HFFc6 (cell line): ENCODE measurements at places on chromosomes 1 and 21. TPM values are rescaled to one million over a fixed set of nuclear protein-coding genes. Genes with fewer than 3 reads are reported as not detected.

- DNase-seq, result no peak
These were observed 187.6 kb downstream of the LRRC40 start for GRCh38 chr1:70017770-70018169.

- DNase-seq, result peak; percentile 43
These were observed 25.0 kb upstream of the LAPTM5 start for GRCh38 chr1:30782361-30783255.

DNA sequence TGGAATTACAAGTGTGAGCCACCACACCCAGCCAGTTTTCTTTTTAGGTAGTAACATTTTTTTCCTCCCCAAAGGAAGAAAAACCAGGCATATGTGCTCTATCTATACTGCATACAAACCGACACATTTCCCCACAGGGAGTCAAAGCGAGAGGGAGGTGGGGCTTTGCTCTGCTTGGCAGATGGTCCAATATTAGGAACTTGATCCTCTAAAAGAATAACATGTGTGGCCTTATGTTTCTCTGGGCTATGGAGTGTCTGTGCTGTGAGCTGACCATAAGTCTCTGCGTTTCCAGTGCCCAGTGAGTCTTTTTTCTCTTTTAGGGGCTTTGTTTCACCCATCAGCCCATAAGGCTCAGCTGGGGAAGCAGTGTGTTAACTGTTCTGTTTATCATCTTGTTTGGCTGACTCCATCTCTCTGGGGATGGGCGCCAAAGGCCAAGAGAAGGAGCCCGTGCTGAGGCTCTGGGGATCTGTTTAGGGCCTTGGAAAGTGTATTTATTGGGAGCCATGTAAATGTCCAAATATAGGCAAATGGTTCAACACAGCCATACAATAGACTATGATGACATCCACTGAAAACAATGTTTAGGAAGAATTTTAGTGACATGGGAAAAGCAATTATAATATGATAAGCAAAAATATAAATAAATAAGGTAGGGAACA lies 20.2 kb downstream of the LMOD1 start:
- DNase-seq, result no peak

The CFAP141 gene
- total RNA-seq, result not detected in 2 replicates

The TRIM46 gene
- total RNA-seq, result 6.4 to 8.7 TPM (median 7.2 TPM) in 3 replicates

DNA sequence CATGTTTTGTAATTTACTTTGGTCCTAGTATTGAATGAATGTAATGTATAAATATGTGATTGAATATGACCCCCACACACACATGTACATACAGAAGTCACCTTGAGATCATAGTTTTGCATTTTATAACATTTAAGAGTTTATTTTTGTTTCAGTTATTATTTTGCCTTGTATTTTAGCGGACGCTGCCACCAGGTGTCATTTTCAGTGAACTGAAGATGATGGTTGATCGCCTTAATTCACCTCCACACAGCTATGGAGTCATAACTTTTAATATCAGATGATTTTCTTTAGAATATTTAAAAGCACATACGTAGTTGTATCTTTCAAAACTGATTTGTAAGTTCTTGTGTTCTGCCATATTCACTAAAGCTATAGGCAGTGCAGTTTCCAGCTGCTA lies 130.4 kb downstream of the DYRK1A start:
- no peak for DNase-seq

DNA sequence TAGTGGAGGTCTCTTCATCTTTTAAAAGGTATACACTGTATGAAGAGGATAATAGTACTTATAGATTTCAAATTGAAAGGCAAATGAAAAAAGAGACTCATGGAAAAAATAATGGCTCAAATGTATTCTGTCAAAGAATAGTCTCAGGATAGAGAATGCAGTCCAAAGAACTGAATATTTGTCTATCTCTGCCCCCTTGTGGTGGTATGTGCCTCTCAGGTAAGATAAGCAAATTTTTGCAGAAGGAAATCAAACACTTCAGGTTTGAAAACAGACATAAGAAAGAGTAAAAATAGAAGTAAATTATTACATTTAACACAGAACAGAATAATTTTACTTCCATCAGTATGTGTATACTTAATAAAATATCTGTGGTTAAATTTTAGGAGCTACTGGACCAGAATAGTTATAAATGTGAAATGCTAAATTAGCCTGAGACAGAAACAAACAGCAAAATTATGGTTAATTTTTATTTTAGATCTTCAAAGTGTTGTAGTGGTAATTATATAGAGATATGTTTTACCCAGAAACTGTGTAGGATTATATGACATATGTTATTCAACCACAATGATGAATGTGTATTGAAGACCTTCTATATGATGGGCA lies 164.4 kb upstream of the PALMD start:
- peak; percentile 62 for DNase-seq

The PLA2G2D gene
- not detected in 3 replicates for total RNA-seq

DNA sequence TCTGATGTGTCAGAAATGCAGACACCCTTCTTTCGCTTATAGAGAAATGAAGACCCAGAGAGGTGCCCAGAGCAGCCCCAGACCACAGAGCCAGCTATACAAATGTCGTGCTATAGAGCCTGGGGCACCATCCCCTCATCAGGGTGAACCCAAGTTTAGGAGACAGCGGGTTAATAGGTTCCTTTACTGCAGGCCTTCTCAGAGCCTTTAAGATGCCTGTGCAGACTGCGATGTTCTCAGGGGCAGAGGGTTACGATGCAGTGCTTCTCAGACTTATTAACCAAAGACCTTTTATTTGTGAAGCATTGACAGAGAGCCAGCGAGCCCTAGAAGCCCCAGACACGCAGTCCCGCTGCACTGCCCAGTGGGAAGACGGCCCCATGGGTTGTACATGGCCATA lies 46.9 kb downstream of the STPG1 start:
- no peak for DNase-seq

- DNase-seq, result no peak
These were observed 16.7 kb downstream of the KDM4A start for GRCh38 chr1:43666608-43667007.

GRCh38 chr1:19130468-19130867 lies 79.6 kb downstream of the UBR4 start:
- DNase-seq, result no peak

The FAM110D gene
- total RNA-seq, result not detected in 3 replicates

DNA sequence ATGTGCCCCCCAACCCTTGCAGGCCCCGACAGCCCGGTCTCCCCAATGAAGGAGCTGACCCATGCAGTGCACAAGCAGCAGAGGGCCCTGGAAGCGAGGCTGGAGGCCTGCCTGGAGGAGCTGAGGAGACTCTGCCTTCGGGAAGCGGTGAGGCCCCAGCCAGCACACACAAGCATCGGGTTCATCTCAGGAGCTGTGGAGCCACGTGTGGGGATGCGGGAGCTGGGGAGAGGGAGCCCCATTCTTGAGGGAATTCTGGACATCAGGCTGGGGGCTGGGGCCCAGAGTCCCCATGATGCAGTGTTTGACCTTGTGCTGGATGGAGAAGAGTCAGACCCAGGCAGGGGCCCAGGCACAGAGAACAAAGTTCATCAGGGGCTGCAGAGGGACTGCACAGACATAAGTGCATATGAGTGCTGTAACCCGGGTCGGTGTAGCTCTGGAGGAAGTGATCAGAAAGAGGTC lies 4.8 kb downstream of the INAVA start:
- DNase-seq, result no peak

DNA sequence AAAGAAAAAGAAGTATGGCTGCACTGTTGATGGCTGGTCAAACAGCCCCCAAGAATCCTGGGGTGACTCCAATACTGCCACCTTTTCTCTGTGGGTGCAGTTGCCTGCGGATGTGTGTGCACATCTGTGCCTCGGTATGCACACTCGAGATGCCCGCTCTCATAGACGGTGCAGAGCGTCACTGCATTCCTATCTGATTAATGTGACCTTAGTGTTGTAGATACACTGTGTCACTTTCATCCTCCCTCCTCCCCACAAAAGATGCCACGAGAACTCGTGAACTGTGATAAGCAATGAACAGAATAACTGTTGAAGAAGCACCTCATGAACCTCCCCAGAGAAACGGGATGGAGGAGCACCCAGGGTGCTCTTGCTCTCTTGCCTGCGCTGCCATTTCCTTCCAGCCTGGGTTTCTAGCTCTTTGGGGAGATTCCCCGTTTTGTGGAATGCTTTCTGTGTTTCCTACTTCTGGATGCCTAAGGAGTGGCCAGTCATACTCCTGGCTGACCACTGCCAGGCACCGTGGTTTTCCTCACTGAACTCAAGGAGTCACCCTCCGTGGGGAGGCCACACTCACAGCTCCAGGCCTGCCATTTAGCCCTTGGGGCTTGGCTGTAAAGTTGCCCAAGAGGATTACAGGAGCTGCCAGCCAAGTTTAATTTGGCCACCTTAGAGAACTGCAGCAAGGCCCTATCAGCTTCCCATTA lies 32.0 kb downstream of the NTPCR start:
- DNase-seq, result peak; percentile 49

The PRR9 gene
- not detected in 2 replicates for total RNA-seq

DNA sequence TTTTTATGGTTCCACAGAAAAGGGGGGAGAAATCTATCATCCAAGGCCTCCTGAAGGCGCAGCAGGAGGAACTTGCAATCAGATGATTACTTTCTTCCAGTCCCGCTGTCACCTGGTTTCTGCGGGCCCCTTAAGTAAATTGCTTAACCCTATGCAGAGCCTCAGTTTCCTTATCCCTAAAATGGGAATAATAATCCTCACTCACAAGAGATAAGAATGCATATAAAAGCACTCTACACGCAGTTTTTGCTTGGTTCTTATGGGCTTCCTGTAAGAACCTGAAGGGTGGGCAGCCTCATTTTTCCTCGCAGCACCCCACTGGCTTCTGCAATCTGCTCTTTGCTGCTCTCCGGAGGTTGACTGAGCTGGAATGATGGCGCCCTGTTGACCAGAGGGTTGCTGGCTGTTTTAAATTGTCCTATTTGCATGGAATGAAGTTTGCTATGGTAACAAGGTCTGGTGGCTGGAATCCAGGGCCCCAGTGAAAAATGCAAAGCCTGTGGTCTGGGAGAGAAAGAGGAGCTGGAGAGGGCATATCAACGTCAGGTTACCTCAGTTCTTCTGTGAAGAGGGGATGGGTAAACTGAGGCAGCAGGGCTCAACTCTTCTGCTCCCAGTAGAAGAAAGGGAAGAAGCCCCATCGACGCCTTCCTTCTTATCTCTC lies 1.0 kb upstream of the KAZN start:
- DNase-seq, result no peak

The RPL11 gene
- 1,058 and 1,126 TPM in 2 replicates for total RNA-seq

DNA sequence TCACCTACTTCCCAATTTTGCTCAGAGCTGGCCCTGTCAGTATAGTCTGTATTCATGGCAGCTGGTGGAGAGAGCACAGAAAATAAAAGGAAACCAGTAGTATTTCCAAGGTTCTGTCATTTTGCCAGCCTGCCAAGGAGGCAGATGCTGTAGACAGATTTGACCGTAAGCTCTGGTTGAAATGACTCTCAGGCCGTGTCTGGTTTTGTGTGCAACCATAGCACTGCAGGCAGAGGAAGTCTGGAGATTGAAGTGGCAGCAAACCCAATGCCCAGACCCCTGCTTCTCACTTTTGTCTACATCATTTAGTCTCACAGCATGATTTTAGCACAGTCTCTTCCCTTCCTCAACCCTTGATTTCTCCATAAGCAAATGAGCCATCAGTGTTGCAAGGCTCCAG lies 291.7 kb downstream of the PAPPA2 start:
- DNase-seq, result no peak

The GOLT1A gene
- not detected in 2 replicates for total RNA-seq

- no peak for DNase-seq
These were observed 16.6 kb upstream of the S1PR1 start for GRCh38 chr1:101219924-101220870.

The LRRC7 gene
- total RNA-seq, result 0.09 to 0.36 TPM (median 0.25 TPM) in 3 replicates

DNA sequence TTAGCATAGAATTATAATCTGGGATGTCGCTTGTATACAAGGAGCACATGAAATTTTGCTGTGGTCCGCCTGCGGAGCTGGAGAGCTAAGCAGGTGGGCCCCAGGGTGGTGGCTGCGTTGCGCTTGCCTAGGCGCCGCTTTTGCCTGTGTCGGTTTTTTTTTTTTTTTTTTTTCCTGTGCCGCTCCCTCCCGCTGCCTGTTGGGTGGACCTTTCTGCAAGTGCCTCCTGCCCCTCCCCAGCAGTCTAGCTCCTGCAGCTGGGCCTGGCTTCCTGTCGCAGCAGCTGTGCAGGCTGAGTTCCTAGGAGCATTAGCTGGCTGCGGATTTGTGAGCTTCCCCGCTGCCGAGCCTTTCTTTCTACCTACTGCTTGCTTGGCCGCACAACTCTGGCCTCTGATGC lies 20.6 kb downstream of the PYHIN1 start:
- no peak for DNase-seq

DNA sequence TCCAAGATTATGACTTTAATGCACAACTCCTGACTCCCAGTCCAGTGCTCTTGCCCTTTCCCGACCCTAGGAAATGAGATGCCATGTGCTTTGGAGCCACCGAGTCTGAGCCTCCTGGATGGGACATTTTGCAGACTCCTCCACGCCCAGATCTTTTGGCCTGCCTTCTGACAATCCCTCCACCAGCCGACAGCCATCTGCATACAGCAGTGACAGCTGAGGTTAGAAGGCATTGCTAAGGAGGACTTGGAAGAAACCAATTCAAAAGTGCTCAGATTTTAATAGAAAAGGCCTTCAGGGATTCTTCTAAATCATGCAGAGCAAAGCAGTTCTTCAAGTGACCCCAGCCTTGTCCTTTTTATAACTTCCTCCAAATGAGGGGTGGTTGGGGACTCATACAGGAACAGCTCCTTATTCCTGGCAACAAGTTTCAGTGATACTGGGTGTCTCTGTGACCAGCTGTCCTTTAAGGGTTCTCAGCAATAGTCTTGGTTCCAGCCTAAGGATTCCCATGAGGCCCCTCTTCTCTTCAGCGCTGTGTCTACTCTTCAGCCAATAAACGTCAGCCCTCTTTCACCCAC lies 369.3 kb downstream of the PBX1 start:
- no peak for DNase-seq

The KRTAP10-5 gene
- not detected in 3 replicates for total RNA-seq

The NEGR1 gene
- total RNA-seq, result 53.3 to 67.6 TPM (median 60.6 TPM) in 3 replicates

GRCh38 chr1:75765697-75766355 lies 20.2 kb upstream of the RABGGTB start:
- peak; percentile 80 for DNase-seq
